ENCODE measurements at places on chromosomes 5 and 9.

GRCh38 chr5:21195145-21195544, 1207.1 kb upstream of the CDH18 start:
- H3K4me3 ChIP-seq = peak overlapping the region; percentile 56
- peaks cover 21% of the 10 kb centered on the region for H3K4me1 ChIP-seq
- H3K36me3 ChIP-seq = no peaks in the 10 kb centered on the region
- no peak for DNase-seq
- H3K27ac ChIP-seq = peak overlapping the region; percentile 46

- H3K4me1 ChIP-seq = peaks cover 35% of the 10 kb centered on the region
- H3K27ac ChIP-seq = no peak overlapping the region
- H3K36me3 ChIP-seq = peaks cover 6% of the 10 kb centered on the region
- peak; percentile 85 for DNase-seq
- peak overlapping the region; percentile 91 for H3K4me3 ChIP-seq
Measured at GRCh38 chr5:79236362-79236969, 535 bp downstream of the JMY start.

DNA sequence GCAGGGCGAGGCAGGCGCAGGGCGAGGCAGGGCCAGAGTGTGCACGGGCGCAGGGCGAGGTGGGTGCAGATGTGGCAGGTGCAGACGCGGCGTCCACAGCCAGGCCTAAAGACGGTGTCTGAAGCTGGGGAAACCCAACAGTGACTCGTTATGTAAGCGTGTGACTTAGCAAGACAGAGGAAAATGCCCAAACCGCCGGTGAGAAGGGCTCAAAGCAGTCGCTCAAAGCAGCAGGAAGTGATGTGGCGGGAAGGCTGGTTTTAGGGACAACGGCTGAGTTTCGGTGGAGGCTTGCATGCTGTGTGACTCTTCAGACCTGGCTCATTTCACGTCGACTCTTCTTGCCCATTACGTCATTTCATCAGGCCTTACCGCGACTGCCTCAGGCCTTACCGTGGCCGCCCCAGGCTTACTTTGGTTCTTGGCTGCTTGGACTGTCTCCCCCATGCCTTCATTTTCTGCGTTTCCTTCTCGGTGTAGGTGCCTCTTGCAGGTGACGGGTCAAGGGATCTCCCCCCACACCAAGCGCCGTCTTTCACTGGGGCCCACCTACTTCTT, 50.5 kb upstream of the EXOC3 start:
- H3K27ac ChIP-seq = peak overlapping the region; percentile 96
- peaks cover 19% of the 10 kb centered on the region for H3K36me3 ChIP-seq
- no peak overlapping the region for H3K4me3 ChIP-seq

GRCh38 chr5:146645342-146645741, 129.4 kb upstream of the GPR151 start:
- no peaks in the 10 kb centered on the region for H3K36me3 ChIP-seq
- no peak for DNase-seq
- H3K4me3 ChIP-seq = no peak overlapping the region
- H3K27ac ChIP-seq = no peak overlapping the region
- no peaks in the 10 kb centered on the region for H3K4me1 ChIP-seq

DNA sequence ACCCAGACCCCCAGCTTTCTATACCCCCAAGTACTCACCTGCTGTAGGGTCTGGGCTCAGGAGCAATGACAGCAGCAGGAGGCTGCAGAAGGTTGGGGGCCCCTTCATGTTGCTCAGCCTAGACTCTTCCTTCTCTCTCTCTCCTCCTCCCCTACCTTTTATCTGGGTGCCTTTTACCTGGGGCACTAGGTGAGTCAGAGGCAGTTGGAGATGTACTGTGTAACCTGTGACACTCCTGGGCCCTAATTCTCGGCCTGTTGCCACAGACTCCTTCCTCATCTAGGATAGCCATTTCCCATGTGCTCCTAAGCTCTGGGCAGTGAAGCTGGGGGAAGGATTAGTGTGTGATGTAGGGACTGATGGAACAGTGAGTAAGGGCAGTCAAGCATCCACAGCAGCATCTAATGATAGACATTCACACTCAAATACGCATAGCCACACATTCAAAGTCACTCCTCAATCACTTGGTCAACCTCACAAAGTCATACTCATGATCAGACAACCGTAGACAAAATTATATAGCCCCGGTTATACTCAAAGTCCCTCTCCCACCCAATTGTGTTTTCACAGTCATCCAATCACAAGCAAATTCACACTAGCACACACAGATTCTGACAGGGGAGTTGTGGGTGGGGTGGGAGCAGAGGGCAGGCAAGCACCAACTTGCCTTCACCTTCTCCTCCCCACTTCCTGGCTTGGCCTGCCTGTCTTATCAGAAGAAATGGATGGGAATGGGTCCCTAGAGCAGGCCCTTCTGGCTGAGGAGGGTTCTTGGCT, at the start of gene CCL27:
CCL27 (minus strand) TSS at position 132 of the 777 bp plus-strand sequence; CDS start at position 108, 24 bp downstream.
- H3K27me3 ChIP-seq = no peaks in the 10 kb centered on the region
- no peak within 1 kb of the TSS for H3K27ac ChIP-seq
- no peak for DNase-seq
- H3K36me3 ChIP-seq = peaks cover 2% of the 10 kb centered on the region
- peaks cover 11% of the 10 kb centered on the region for H3K4me1 ChIP-seq

- H3K27ac ChIP-seq = no peak overlapping the region
- no peaks in the 10 kb centered on the region for H3K36me3 ChIP-seq
- no peak overlapping the region for H3K4me3 ChIP-seq
- no peak for DNase-seq
- no peaks in the 10 kb centered on the region for H3K27me3 ChIP-seq
Measured at GRCh38 chr5:132102101-132102701, 28.6 kb downstream of the CSF2 start.

DNA sequence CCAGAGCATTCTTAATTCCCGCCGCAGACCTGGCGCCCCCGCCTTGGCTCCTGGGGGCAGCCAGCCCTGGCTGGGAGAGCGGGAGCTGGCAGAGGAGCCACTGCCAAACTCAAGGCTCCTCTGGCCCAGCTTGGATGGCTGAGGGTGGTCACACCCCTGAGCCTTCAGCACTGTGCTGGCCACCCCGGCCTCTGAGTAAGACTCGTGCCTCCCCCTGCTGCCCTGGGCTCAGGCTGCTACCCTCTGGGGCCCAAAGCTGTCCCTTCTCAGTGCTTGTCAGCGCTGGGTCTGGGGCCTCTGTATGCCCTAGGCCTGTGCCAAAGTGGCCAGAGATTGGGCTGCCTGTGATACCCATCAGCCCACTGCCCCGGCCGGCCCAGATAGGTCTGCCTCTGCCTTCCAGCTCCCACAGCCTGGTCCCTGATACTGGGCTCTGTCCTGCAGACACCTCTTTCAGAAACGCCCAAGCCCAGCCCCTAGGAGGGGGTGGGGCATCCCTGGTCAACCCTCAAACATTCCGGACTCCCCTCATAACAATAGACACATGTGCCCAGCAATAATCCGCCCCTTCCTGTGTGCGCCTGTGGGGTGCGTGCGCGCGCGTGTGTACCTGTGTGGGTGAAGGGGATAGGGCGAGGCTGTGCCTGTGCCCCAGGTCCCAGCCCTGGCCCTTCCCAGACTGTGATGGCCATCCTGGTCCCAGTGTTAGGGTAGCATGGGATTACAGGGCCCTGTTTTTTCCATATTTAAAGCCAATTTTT, 4.4 kb upstream of the PRR7 start:
- peaks cover 7% of the 10 kb centered on the region for H3K4me1 ChIP-seq
- H3K27ac ChIP-seq = no peak overlapping the region
- H3K27me3 ChIP-seq = no peaks in the 10 kb centered on the region
- DNase-seq = no peak
- no peak overlapping the region for H3K4me3 ChIP-seq

DNA sequence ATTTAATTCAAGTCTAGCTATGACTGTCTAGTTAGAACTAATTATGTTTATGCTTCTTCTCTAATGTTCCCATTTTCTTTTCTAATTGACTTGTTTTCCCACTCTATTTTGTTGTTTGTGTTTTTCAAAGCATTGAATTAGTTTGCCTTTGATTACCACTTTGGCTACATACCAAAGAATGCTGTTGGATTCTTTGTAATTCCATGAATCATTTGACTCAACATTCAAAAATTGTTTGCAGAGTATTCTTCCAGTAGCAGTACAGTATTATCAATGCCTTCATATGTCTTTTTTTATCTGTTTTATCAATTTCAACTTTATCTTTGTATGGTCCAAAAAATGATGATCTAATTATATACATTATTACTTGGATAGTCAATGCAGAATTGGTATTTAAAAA, 288.7 kb downstream of the RFX3 start:
- H3K36me3 ChIP-seq = peaks cover 8% of the 10 kb centered on the region
- no peak overlapping the region for H3K27ac ChIP-seq
- DNase-seq = no peak
- H3K27me3 ChIP-seq = no peaks in the 10 kb centered on the region

- no peaks in the 10 kb centered on the region for H3K27me3 ChIP-seq
- no peaks in the 10 kb centered on the region for H3K4me1 ChIP-seq
- no peak overlapping the region for H3K27ac ChIP-seq
- no peak overlapping the region for H3K4me3 ChIP-seq
Measured at GRCh38 chr9:102700936-102701335, 294.2 kb upstream of the CYLC2 start.

DNA sequence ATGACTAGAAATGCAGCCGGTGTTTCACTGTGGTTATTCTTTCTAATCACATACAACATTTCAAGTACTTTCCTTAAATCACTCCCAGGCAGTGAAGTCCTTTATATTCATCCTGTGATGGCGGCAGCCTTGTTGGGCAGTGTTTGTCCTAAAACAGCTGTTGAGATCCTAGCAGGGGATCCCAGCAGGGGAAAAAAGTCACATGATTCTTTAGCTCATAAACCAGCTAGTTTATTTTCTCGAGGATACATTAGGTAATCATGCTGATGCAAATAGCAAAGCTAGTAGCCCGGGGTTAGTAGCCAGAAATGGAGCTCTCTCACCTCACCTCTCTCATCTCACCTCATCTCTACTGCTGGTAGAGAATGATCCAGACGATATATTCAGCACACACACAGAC, 70.5 kb downstream of the FOXD1 start:
- H3K36me3 ChIP-seq = no peaks in the 10 kb centered on the region
- H3K4me1 ChIP-seq = peaks cover 50% of the 10 kb centered on the region
- DNase-seq = no peak
- no peak overlapping the region for H3K4me3 ChIP-seq
- H3K27ac ChIP-seq = peak overlapping the region; percentile 50

- no peak for DNase-seq
- no peaks in the 10 kb centered on the region for H3K4me1 ChIP-seq
- H3K27ac ChIP-seq = no peak overlapping the region
Measured at GRCh38 chr9:71514344-71514975, 253.9 kb downstream of the CEMIP2 start.

- peaks cover 11% of the 10 kb centered on the region for H3K36me3 ChIP-seq
- peaks cover 64% of the 10 kb centered on the region for H3K4me1 ChIP-seq
- no peak overlapping the region for H3K4me3 ChIP-seq
- no peaks in the 10 kb centered on the region for H3K27me3 ChIP-seq
- H3K27ac ChIP-seq = peak overlapping the region; percentile 91
- DNase-seq = no peak
Measured at GRCh38 chr5:132429463-132430440, 60.2 kb downstream of the SLC22A5 start.

- H3K36me3 ChIP-seq = no peaks in the 10 kb centered on the region
- no peaks in the 10 kb centered on the region for H3K4me1 ChIP-seq
- H3K27me3 ChIP-seq = peaks cover 51% of the 10 kb centered on the region
- no peak overlapping the region for H3K27ac ChIP-seq
- no peak for DNase-seq
Measured at GRCh38 chr9:87950765-87951488, 23.4 kb downstream of the CDK20 start.

All from osteocyte (in vitro differentiated cells).